ENCODE measurements at places on chromosomes 6 and 20. TPM values are rescaled to one million over a fixed set of nuclear protein-coding genes. Genes with fewer than 3 reads are reported as not detected.

The PNLDC1 gene
- 0.43 TPM for total RNA-seq

The BPIFB1 gene
- not detected for total RNA-seq

The PPP1R16B gene
- 2.7 TPM for total RNA-seq

The PRDM13 gene
- total RNA-seq = not detected

The CHRNA4 gene
- not detected for total RNA-seq

The PHACTR2 gene
- 19.0 TPM for total RNA-seq

The R3HDML gene
- total RNA-seq = not detected

The DTNBP1 gene
- total RNA-seq = 8.1 TPM

The MRAP2 gene
- 1.1 TPM for total RNA-seq

The DPPA5 gene
- total RNA-seq = not detected

The TMC2 gene
- total RNA-seq = not detected

The HSPA12B gene
- 1.1 TPM for total RNA-seq

The RAET1L gene
- total RNA-seq = 0.46 TPM

The PPIL4 gene
- 8.5 TPM for total RNA-seq

The TINAG gene
- total RNA-seq = not detected

The CRISP2 gene
- total RNA-seq = 0.12 TPM

The OPRM1 gene
- not detected for total RNA-seq

The FNDC11 gene
- total RNA-seq = 0.09 TPM

The TGM2 gene
- total RNA-seq = 3.8 TPM

The GHRH gene
- total RNA-seq = not detected

The NMBR gene
- total RNA-seq = not detected

The COL21A1 gene
- total RNA-seq = 1.0 TPM

Measured in pancreas (tissue), 10 donors.